ENCODE measurements at places on chromosomes 1 and 21.

- no peak for DNase-seq
These were observed 18.8 kb downstream of the TMCC2 start for GRCh38 chr1:205246351-205247119.

- no peak for DNase-seq
These were observed 86.5 kb downstream of the VPS13D start for GRCh38 chr1:12316331-12316730.

GRCh38 chr1:207968521-207969009 is 57.6 kb upstream of the CD34 start:
- DNase-seq = no peak

DNA sequence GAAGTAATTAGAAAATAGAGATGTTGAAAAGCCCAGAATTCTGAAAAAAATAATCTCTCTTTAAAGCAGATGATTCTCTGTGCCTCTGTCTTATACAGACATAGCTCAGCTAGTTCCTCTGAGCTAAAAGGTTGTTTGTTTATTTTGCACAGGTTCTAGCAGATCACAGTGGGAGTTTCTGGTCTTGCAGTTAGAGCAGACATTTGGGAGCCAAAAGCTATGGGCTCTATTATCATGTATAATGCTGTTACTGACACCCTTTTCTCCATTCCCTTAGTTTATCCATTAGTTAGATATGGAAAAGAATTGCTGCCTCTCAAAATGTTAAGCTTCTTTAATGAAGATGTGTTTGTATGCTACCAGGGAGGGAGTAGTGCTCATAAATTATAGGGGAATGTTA is 20.5 kb upstream of the CD55 start:
- DNase-seq = no peak

GRCh38 chr1:148435406-148435805 is 47.7 kb downstream of the PPIAL4G start:
- DNase-seq = no peak

- no peak for DNase-seq
These were observed 29.3 kb downstream of the PRDX6 start for GRCh38 chr1:173506437-173506836.

GRCh38 chr1:223031733-223032601 is 111.1 kb downstream of the TLR5 start:
- no peak for DNase-seq

DNA sequence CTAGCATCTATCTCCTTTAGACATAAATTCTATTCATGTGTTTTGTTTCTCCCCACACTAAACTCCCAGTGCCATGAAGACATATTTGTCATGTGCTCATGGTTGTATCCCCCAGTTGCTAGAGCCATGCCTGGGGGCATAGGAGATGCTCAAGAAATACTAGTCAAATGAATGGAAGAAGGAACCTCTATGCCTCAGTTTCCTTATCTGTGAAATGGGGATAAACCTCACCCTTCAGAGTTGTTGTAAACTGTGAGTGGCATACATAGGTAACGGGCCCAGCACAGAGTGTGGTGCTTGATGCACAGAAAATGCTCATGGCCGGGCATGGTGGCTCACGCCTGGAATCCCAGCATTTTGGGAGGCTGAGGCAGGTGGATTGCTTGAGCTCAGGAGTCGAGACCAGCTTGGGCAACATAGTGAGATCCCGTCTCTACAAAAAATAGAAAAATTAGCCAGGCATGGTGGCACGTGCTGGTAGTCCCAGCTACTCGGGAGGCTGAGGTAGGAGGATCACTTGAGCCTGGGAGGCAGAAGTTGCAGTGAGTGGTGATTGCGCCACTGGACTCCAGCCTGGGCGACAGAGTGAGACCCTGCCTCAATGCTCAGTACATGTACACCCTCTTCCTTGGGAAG is 8.7 kb downstream of the LDLRAD2 start:
- DNase-seq = no peak

DNA sequence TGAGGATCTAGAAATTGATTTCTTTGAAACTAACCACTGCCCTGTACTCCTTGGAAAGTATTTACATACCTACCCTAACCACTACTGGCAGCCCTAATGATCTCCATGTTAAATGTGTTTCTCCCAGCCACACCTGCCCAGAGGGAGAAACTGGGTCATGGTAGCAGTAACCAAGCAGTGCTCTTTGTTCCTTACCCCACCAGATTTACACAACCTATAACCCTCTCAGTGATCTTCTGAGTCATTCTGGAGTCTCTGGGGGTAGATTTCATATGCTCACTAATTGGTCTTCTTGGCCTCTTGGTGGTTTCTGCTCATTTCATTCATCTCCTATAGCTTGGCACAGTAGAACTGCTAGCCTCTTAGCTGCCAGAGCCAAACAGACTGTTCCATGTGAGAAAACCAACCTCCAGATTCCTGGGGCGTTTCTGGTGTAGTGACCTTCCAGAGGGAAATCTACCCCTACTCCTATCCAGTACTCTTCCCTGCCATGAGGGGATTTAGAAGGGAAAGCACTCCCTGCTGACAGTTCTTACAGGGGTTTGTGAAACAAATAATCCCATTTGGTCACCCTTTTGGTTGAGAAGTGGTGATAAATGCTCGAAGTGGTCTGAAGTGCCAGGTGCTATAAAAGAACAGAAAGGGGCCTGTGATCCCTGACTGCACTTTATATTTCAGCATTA is 36.2 kb upstream of the LRIG2 start:
- no peak for DNase-seq

- no peak for DNase-seq
These were observed 69.7 kb downstream of the NOS1AP start for GRCh38 chr1:162139211-162139610.

- DNase-seq = no peak
These were observed 96.6 kb downstream of the ASTN1 start for GRCh38 chr1:177067752-177068410.

DNA sequence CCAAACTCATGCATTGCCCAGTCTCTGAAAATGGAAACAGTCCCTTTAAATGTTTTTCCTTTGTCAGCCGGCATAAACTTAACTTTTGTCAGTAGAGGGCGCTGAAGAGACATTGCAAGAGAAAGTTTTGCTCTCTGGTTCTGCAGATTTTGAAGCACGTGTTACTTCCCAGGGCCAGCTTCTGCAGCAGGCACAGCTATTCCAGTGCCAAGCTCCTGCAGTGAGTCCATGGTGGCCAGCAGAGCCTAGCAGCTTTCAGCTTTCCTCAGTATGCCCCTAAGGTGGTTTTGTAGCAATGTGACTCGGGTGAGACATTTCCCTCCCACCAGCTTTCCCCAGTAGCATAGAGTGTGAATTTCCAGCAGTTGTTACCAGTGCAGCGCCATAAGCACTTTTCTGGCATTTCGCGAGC is 2.6 kb upstream of the IFI44L start:
- peak; percentile 31 for DNase-seq

GRCh38 chr1:40226192-40226591 is 21.5 kb upstream of the TMCO2 start:
- DNase-seq = no peak

DNA sequence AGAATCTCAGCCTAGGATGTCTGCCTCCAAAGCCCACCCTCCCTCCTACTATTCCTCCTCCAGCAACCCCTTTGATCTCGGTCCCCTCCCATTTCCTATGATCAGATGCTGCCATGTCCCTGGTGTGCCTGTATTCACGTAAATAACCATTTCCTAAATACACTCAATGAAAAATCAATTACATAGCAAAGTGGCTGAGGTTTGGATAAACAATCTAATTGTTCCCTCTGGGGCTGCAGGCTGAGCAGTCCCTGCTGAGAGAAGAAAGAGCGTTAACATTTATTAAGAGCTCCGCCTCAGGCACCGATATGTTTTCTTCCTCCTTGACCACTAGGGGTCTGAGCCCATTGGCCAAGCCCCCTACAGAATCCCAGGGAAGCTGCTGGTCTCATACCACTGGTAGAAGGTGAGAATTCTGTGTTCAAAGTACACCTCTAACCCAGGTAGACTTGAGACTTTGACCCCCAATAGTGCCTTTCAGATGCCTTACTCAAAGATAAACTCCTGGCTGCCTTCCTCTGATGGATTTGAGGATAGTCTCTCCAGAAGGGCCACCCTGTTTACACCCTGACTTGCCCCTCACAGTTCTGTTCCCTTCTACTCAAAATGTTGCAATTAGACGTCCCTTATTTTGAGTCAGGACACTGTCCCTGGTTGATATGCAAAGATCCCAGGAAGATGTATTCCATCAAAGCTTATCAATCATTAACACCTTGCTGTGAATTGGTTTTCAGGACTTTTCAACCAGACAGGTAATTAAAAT is 33.9 kb upstream of the CAMK1G start:
- no peak for DNase-seq

GRCh38 chr1:8540261-8540941 is 222.5 kb downstream of the SLC45A1 start:
- no peak for DNase-seq

DNA sequence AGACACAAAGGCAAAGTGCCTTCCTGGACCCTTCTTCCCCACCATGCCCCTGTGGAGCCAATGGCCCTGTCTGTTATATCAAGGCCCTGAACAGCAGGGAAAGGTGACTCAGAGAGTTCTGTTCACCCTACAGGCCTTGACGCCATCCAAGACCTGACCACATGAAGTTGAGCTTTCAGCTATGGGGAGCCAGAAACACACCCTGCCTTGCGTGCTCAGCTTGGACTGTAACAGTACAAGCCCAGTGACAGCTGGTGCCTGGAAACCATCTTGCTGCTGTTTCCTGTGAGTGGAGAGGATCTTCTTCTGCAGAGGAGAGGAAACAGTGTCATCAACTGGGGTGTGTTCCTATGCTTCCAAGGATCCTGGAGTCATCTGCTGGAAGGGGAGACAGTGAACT is 165.0 kb upstream of the IRF2BP2 start:
- no peak for DNase-seq

DNA sequence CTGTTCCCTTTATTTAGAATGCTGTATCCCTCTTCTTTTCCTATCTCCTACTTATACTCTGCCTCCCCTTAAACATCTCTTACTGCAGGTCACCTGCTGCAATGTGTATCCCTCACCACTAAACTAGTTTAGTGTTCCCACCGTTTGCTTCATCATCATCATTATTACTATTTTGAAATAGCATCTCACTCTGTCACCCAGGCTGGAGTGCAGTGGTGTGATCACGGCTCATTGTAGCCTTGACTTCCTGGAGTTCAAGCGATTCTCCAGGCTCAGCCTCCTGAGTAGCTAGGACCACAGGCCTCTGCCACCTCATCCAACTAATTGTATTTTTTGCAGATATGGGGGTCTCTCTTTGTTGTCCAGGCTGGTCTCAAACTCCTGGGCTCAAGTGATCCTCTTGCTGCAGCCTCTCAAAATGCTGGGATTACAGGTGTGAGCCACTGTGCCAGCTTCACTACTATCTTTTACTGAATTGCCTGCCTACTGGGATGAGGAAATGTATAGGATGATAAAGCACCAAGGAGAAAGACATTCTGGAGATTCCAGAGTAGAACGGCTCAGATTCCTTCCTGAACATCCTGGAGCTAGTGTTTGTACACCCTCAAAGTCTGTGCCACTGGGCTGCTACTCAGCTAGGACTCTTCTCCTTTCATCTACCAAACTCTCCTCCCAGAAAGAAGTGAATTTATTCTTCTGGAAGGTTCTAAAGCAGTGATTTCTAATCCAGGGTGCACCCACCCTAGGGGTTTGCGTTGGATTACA is 8.6 kb upstream of the IFNAR1 start:
- no peak for DNase-seq

GRCh38 chr1:84598846-84599741 is 24.9 kb upstream of the CTBS start:
- no peak for DNase-seq

- peak; percentile 38 for DNase-seq
These were observed 22.6 kb downstream of the ETNK2 start for GRCh38 chr1:204128964-204129896.

GRCh38 chr1:157154940-157155514 is 16.8 kb upstream of the ETV3 start:
- DNase-seq = no peak

DNA sequence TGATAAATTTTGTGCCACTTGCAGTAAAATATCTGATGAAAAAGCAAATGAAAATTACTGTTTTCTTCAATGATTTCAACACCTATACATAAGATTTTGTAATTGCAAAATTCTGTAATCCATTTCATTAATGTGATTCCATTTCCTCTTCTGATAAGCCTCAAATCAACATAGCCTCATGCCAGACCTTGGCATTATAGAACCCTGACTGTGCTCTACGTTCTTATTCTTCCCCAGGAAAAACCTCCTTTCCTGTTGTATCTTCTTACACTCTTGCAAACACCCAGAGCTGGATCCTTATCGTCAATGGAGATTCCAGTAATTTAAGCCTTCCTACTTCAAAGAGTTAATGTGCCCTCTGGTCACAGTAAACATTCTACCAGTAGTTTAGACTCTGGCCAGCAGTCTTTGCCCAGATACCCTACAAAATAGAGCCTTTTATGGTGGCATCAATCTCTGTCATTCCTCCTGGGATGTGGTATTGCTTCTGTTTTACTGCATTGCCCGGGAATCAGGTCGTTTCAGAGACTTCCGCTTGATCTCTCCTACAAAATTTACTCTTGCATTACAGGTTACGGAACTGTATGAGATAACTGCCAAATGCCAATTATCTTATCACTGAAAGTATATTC is 48.5 kb upstream of the CHRM3 start:
- no peak for DNase-seq

DNA sequence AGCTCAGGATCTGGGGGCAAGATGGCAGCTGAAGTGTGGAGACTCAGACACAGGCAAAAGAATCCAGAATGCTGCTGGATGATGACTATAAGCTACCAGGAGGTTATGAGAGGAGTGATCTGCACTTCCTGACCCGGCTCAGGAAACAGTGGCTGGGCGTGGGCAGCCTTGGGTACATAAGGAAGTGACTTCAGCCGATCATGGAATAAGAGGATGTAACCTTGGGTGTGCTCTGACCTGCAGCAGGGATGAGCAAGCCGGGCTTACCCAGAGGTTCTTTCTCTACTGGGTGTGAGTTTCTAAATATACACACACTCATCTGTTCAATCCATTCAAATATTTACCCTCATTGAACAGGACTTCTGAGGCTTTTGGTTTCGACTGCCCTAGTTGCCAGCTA is 62.7 kb downstream of the CD34 start:
- DNase-seq = no peak

DNA sequence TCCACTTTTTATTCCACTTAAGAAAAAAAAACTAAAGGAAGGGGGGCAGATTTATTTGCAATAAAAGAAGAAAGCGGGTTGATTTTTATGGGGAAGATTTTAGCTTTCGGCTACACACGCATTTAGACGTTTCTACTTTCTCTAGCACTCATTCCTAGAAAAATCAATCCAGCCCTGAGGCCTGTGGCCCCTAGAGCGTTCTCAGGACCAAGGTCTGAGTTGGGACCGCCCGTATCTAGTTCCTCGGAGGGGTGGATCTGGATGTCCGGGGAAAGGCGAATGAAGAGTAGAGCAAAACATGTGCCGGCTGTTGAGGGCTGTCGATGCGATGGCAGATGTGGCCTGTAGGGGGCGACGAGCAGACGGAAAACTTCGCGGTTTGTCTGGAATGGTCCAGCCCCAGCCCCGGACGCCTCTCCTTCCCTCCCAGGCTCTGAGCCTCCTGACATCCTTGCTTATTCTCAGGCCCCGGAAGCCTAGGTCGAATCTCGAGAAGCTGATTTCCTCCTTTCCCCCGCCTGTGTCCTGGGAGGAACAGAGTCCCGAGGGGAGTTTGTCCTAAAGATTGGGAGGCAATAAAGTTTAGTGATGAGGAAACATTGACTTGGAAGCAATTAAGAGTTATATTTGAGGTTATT is 5.2 kb downstream of the FOXD3 start:
- DNase-seq = no peak

GRCh38 chr1:14403961-14404645 is 194.4 kb upstream of the KAZN start:
- DNase-seq = no peak

GRCh38 chr1:41503538-41504113 is 19.1 kb upstream of the EDN2 start:
- no peak for DNase-seq

GRCh38 chr1:15680131-15680530 is 4.0 kb upstream of the PLEKHM2 start:
- no peak for DNase-seq

GRCh38 chr1:29767769-29768425 is 531.6 kb downstream of the PTPRU start:
- no peak for DNase-seq

Measured in activated T-helper 1 cell treated with anti-CD3 and anti-CD28 coated beads, Interleukin-2, amount 50 U/mL, for 16 hours (primary cell).